ENCODE measurements at places on chromosomes 2 and 18.

DNA sequence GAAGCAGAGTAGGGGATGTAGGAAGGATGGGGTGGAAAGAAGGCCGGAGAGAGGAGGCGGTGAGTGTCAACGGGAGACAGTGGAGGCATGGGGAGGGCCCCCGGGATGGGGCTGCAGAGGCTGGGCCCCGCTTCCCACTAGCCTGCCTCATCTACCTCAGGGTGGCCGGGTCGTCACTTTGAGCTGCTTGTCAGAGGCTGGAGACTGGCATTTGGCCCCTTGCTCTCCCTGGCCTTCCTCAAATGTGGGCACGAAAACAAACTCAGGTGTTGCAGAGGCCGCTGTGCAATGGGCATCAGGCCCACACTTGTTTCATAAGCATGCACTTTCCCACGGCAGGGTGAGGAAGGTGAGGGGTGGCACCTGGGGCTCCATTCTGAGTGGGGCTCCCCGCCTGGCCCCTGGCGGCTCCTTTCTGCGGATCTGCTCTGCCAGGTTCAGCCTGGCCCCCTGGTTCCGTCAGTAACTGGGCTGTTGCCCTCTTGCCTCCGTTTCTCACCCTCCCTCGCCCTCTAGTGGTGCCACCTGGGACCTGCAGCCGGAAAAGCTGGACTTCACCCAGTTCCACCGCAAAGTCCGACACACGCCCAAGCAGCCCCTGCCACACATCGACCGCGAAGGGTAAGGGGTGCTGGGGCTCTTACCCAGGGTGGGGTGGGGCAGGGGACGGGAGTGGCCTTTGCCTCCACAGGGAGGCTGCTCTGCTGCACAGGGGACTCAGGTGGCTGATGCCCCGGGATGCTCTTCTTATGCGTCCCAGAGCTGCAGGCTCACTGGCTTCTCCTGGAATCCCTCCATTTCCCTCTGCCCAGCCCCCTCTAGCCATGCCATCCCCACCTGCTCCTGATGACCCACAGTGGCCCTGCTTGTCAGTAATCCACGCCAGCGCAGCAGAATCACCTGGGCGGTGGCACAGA lies 125.4 kb downstream of the CTIF start:
- DNase-seq, result peak; percentile 38

DNA sequence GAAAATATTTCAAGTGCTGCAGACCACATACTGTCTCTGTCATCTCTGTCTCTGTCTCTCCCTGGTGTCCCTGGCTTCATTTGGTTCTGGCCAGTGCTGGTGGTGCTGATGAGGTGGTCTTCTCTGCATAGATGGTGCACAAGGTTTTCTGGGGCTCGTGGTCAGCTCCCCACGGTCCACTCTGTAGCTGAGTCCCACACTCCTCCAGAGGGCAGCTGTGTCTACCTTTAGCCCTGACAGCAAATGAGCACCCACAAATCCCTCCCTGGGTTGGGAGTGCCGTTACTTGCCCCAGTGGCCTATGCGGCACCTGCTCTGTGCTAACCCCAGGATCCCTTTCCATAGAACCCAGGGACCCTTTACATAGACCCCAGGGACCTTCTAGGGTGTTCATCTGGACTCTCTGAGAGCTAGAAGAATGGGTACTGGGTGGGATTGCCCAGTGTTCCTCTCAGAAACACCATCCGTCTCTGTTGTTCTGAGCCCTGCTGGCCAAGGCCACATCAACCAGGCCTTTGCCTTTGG lies 129.3 kb downstream of the CAPN13 start:
- no peak for DNase-seq

DNA sequence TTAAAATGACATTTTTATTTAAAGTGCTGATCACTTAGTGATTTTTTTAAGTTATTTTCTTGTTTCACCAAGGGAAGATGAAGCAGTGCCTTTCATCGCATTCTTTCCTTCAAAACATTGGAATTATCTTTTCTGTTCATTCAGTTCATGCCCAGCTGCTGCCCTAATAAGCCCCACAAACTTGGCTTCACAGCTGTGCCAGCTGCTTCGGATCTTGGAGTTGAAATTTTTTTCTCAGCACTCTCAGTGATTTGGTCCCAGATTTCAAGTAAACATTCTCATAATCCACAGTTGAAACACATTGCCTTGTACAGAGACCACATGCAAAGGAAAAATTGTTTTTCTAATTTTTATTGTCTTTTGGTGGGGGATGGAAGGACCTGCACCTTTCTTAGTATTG lies 353.3 kb upstream of the LRP1B start:
- no peak for DNase-seq

- peak; percentile 82 for DNase-seq
Measured at GRCh38 chr2:45895241-45895861, 243.9 kb downstream of the PRKCE start.

- DNase-seq, result no peak
Measured at GRCh38 chr2:128791985-128792320, 473.3 kb upstream of the HS6ST1 start.

GRCh38 chr2:3456125-3456524 lies 63.2 kb downstream of the ADI1 start:
- no peak for DNase-seq

GRCh38 chr2:177036747-177037146 lies 175.8 kb upstream of the HNRNPA3 start:
- DNase-seq, result peak; percentile 23

DNA sequence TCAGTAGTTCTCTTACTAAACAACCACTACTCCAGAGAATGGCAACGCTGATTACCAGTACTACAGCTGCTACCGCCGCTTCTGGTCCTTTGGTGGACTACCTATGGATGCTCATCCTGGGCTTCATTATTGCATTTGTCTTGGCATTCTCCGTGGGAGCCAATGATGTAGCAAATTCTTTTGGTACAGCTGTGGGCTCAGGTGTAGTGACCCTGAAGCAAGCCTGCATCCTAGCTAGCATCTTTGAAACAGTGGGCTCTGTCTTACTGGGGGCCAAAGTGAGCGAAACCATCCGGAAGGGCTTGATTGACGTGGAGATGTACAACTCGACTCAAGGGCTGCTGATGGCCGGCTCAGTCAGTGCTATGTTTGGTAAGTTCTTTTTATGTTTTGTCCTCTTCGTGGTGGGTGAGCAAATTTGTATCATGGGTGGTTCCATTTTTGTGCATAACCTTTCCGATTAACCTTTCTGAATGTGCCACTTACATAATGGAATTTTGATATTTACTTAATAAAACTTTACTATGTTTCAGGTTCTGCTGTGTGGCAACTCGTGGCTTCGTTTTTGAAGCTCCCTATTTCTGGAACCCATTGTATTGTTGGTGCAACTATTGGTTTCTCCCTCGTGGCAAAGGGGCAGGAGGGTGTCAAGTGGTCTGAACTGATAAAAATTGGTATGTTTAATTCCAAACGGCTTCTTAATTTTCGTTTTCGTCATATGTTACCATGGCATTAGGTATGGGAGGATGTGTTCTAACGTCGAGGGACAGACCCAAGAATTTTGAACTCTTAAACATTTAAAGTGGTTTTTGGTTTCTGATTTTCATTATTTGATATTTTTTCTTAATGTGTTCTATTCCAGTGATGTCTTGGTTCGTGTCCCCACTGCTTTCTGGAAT lies 1.3 kb downstream of the SLC20A1 start:
- no peak for DNase-seq

- peak; percentile 7 for DNase-seq
Measured at GRCh38 chr18:37484983-37485834, 80.4 kb downstream of the CELF4 start.

DNA sequence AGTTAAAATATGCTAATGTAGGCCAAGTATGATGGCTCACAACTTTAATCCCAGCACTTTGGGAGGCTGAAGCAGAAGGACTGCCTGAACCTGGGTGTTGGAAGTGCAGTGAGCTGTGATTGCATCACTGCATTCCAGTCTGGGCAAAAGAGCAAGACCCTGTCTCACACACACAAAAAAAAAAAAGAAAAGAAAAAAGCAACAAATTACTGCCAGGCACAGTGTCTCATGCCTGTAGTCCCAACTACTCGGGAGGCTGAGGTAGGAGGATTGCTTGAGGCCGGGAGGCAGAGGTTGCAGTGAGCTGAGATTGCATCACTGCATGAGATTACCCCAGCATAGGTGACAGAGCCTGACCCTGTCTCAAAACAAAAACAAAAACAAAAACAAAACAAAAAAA lies 110.6 kb downstream of the PRELID3A start:
- peak; percentile 72 for DNase-seq

DNA sequence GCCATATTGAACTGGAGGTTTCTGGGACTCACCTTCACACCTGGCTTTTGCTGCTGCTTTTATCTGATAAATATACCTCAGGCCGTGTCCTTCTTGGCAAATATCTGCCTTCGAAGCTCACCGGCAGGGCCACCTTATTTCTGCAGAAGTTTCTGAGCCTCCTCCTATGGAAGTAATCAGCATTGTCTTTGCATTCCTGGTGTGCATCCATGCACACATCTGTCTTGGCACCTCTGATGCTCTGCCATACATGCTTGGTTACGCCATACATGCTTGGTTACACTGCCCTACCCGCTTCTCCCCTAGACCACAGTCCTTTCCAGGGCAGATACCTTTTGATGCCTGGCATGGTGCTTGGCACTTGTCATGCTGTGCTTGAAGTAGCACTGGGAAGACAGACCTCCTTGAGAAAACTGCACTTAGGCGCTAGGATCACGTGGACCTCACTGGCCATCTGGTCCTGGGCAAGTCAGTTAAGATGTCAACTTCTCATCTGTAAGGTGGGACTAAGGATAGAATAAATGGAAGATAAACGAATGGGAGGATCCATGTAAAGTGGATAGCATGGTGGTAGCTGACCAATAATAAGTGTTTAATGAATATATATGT lies 66.8 kb downstream of the ZNF236 start:
- no peak for DNase-seq

GRCh38 chr2:11667194-11667593 lies 2.8 kb downstream of the NTSR2 start:
- no peak for DNase-seq

DNA sequence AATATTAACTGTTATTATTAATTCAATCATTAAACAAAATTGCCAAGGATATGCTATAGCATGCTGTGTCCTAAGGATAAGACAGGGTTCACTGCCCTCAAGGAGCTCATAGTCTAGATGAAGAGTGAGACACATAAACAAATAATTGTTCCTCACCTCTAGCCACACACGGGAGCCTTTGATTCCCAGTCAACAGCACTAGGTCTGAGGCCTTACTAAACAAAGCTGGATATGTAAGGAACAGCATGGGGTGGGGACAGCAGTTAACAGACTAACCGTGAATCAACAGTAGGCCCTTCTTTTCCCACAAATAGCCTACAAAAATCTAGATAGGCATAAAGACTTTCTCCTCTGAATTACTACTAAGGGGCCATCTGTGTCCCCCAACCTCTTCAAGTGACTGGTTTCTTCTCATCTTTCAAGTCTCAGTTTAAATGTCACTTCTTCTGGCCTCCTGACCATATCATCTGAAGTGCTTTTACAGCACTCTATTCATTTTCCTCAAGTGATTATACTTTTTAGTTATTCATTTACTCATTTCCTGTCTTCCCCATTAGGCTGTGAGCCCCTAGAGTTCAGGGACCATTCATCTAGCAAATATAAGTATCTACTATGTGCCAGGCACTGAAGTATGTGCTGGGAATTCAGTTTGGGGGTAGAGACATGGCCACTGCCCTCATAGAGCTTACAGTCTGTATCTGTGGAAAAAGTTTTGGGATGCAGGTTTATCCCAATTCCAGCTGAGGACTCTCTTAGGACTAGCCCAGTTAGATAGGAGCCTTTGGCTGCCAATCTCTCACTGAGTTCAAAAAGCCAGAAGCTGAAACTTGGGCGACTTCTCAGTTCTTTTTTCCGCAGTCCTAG lies 29.9 kb upstream of the IHH start:
- no peak for DNase-seq

- no peak for DNase-seq
Measured at GRCh38 chr2:58155160-58155778, 85.9 kb downstream of the FANCL start.

GRCh38 chr2:143261986-143262385 lies 132.8 kb downstream of the ARHGAP15 start:
- no peak for DNase-seq

DNA sequence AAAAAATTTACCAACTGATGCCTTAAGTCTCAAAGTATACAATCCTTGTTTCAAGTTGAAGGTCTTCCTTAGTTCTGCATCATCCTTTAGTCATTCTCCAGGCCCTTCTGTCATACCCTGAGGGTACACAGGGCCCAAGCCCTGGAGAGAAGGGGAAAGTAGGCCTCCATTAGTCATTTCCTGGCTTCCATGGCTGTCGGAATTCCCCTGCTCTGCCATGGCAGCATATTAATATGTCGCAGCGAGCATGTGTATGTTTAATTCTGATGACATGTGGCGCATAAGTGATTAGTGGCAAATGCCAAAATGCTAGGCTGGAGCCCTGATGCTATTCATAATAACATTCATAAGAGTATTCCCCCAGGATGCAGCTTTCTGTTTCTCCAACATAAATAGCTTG lies 22.1 kb downstream of the GPR39 start:
- DNase-seq, result peak; percentile 89

DNA sequence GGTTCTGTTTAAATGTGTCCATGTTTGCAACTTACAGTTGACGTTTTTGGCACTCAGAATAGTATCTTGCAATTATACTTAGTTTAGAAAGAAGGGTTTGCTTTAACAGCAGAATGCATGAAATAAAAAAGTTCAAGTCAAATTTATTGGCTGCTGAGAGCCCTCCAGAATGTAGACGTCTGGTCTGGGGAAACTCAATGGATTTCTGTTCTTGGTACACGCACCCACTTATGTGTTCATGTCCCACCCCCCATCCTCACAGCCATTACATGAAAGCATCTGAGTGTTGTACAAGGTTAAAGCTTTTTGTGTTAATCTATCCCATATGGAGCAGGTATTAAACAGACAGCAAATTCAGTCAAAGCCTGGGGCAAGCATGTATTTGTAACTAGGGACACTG lies 219.5 kb downstream of the SOX11 start:
- DNase-seq, result peak; percentile 90

DNA sequence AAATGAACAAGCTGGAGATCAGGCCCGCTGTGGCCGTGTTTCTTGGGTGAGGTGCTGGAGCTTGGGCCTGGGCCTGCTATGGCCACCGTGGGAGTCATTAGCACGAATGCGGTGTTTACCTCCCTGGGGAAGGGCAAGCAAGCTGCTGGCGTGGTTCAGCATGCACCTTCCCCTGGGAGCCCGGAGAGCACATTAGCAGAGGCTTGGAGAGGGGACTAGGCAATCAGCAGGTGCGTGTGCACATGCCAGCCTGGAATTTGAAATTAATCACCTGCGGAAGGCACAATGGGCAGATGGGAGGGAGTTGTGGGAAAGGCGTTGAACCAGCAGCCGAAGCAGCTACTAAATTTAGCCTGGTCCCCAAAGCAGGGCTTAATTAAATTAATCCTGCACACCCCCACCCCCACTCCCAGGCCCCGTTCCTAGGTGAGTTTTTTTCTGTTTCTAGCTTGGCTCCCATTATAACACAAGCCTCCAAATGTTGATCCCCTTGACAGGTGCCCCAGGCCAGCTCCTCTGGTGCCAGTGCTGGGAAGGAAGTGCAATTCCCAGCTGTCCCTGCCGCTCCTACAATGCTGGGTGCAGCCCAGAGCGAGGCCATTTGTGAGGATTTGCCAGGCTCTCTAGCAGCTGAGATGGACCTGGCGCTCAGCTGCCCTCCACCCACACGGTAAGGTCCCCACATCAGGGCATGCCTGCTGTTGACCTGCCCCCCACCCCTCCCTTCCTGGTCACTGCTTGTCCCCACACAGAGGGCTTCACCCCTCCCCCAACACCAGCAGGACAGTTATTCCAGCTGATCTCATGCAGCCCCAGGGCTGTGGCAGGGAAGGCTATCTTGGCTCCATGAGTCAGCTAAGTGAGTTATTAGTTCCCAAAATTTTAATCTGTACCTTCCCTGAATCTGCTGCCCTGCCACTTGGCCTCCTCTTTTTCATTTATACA lies 115.0 kb downstream of the ZBTB7C start:
- DNase-seq, result no peak

Data from fibroblast of skin of abdomen (primary cell).